ENCODE measurements at places on chromosomes 13 and 19.

DNA sequence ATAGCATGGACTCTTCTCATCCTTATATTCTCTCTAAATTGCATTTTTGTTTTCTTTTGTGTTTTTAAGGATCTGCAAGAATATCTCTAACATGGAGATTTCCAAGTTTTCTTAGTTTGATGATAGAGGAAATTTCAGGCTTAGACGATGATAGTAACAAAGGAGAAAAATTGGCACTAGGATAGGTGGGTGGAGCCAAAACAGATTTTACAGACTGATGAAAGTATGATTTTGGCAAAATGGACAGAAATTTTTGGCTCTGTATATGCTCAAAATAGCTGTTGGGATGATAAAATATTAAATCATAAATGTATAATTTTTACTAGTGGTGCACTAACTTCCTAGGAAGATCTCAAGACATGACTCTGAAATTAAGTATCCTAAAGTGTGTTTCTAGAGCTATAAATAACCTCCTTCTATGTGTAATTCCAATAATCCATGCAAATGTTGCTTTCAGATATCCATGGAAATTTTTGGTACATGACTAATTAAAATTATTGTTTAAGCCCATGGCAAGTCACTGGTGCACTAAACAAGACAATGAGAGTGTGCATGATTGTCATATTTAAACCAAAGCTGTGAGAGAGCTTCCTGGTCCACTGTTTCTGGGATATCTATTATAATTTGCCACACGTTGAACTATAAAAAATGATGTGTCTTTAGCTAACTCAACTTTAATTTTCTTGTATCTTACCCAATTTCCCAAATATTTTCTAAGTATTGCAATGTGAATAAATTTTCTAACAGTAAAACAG lies 55.8 kb upstream of the NBEA start:
- no peak for DNase-seq

GRCh38 chr13:20567881-20568528 lies 1.0 kb downstream of the IFT88 start:
- peak; percentile 48 for DNase-seq

DNA sequence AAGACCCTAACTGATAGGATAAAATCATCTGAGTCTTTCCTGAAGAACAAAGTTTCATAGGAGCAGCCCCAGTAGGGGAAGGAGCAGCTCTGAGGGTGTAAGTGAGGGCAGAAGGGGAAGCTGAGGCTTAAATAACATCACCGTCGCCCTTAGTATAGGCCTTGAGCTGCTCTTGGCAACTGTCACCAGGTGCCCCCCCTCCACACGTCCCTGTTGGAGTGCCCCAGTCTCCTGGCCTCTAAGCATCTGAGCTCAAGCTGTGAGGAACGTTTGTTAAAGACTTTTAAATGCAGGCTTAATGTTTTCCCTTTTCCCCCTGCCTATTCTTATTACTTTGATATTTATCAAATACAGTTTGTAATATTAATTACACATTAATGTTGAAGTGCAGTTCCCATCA lies 170.6 kb downstream of the ZIC5 start:
- no peak for DNase-seq

- DNase-seq, result peak; percentile 68
Observed at GRCh38 chr13:112734696-112735547, 45.1 kb downstream of the ATP11A start.

All from adipocyte (in vitro differentiated cells).